Type B pancreatic cell (in vitro differentiated cells): ENCODE measurements at places on chromosomes 2 and 18. TPM values are rescaled to one million over a fixed set of nuclear protein-coding genes. Genes with fewer than 3 reads are reported as not detected.

Gene ST6GAL2
- 1.8 and 18.7 TPM in 2 replicates for total RNA-seq

Gene CRACDL
- total RNA-seq: 6.2 and 9.6 TPM in 2 replicates

Gene SCN9A
- total RNA-seq: 6.2 and 8.3 TPM in 2 replicates

Gene FER1L5
- total RNA-seq: 0.75 TPM in 1 of 2 replicates, not detected in the other

GRCh38 chr2:200086911-200087310 lies 131.5 kb downstream of the MAIP1 start:
- DNase-seq: no peak

GRCh38 chr2:726169-726568 lies 49.0 kb upstream of the TMEM18 start:
- DNase-seq: no peak

GRCh38 chr2:219220652-219221402 lies 2.1 kb upstream of the ABCB6 start:
- DNase-seq: no peak

Gene VSNL1
- total RNA-seq: 4.1 and 4.6 TPM in 2 replicates

Gene RGPD3
- total RNA-seq: 0.07 and 0.17 TPM in 2 replicates

DNA sequence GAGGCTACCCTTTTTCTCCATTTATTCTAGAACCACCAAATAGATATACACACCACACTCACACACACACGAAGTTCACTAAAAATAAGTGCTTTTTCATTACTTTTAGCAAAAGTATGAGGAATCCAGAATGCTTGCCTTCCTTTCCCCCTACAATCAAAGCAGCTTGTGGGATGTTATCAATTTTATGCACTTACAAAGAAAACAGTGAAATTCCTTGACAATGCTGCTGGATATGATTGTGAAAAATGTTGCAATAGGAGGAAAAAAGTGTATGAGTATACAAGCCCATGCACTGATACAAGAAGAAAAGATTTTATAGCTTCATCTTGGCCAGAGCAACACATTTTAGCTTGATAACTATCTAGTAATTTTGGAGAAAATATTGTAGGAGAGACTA lies 269.2 kb downstream of the XIRP2 start:
- no peak for DNase-seq

DNA sequence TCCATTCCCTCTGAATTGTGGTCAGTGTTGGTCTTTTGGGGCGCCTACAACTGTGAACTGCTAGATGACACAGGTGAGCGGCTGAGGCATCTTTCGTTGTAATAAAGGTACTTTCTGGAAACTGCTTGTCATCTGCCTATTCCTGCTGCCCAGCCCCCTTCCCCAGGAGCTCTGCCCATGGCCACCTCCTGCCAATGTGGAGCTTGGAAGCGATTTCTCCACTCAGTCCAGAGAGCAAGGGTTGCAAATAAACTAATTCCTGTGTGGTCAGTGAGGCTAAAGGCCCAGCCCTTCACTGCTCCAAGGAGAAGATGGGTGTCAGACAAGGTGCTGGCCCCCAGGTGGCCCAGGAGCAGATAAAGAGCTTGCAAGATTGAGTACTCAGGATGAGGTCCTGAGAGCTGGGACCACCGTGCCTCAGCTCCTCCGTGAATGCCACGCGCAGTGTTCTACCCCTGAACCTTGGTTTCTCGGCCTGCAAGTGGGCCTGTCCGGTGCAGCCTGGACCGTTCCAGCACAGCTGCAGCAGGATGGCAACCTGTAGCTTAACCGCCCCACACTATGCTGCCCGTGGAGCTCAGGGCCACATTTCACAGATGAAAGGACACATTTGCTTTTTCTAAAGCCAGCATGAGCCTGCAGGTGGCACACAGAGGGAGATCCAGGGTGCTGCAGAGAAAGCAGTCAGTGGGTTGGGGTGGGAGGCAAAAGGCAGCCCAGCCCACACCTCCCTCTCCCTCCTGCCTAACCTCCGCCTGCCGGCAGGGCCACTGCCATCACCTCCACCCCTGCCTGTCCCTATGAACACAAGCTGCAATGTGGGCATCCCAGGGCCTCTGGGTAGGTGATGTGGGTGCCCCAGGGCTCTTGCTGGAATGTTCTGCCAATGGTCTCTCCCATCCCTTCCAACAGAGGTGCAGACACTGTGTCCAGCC lies 78.7 kb upstream of the OTOF start:
- no peak for DNase-seq

Gene NPAS2
- total RNA-seq: 10.7 and 25.7 TPM in 2 replicates

- DNase-seq: no peak
Measured at GRCh38 chr2:197647961-197648690, 27.3 kb downstream of the RFTN2 start.
